ENCODE measurements at places on chromosomes 13 and 19.

GRCh38 chr19:51754770-51755169 is 3.1 kb upstream of the FPR1 start:
- no peak for DNase-seq

GRCh38 chr19:12229990-12230389 is 64.7 kb downstream of the ZNF44 start:
- no peak for DNase-seq

- no peak for DNase-seq
These were observed 11.0 kb downstream of the SGTA start for GRCh38 chr19:2771786-2772674.

DNA sequence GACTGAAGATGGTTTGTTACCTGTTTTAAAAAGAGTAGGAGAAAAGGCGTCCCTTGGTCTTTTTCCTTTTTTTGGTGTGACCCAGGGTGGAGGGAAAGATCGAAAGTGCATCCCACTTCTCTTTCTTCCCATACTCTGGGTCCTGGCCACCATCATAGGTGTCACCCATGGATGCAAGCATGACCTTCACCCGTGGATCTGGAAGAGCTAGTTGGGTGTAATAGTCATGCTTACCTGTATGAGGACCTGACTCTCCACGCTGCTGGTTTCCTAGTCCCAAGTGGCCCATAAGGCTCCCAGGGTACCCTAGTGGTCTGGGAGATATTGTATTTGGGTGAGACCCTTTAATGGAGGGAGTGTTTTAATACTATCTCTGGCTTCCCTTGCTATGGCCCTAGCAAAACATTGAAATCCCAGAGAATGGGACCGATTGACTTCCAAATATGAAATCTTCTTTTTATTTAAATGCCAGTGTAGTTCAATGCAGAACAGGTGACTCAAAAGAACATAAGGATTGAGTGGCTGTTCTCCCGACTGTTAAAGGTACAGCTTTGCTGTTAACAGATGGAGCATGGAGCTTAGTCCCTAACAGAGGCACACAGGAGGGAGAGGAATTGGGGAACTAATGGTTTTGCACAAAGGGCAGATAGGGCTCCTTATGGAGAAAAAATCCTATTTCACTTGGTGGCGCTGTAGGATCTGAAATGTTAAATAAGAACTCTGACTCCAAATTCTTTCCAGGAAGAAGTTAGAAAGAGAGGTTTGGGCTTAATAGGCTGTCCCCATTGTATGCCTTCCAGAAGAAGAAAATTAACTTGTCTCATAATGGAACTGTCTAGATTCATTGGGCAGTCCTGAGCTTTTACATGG is 7.0 kb upstream of the ZNF550 start:
- DNase-seq = no peak

GRCh38 chr13:80217614-80218456 is 123.1 kb downstream of the SPRY2 start:
- DNase-seq = peak; percentile 24

- no peak for DNase-seq
These were observed 2.6 kb downstream of the GARRE1 start for GRCh38 chr19:34256835-34257558.

- DNase-seq = no peak
These were observed 53.0 kb downstream of the CHST8 start for GRCh38 chr19:33674626-33675367.

DNA sequence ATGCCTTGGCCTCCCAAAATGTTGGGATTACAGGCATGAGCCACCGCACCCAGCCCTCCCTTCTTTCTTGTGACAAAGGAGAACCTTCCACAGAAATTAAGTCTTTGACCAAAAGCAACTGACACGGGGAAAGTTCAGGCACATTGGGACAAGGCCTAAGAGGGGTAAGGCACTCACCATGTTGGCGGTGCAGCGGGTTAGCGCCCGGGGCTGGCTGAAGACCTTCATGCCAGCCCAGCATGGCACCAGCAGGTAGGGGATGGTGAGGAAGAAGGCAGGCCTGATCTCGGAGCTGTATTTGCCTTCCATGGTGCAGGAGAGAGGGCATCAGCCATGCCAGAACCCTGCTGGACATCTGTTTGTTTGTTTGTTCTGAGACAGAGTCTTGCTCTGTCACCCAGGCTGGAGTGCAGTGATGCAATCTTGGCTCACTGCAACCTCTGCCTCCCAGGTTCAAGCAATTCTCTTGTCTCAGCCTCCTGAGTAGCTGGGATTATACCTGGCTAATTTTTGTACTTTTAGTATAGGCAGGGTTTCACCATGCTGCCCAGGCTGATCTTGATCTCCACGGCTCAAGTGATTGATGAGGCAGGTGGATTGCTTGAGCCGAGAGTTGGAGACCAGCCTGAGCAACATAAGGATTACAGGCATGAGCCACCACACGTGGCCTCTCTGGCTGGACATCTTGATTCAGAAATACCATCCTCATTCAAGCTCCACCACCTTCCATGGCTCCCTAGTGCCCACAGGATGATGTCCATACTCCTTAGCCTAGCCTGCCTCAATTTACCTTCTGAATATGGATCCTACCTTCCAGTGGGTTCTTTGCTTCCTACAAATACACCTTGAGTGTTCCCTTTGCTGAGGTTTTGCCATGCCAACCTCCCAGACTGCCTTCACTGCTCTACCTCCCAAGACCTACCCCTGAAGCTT is 4.4 kb downstream of the TM6SF2 start:
- DNase-seq = no peak

GRCh38 chr19:49637821-49638738 is 1.9 kb downstream of the RRAS start:
- peak; percentile 68 for DNase-seq

DNA sequence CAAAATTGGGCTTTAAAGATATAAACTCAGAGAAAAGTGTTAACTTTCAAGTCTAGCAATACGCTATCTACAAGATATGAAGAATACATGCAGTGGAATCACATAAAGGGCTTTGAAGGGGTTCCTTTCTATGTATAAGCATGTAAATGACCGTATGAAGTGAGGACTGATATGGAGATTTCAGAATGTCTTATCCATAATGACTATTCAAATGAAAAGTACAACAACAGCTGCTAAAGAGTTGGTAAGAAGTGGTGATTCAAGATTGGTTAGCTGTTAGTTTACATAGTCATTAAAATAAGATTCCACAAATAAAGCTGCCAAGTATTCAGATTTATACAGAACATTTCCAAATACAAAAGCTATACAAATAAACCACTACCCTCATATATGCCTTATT is 153.4 kb upstream of the STARD13 start:
- DNase-seq = no peak

DNA sequence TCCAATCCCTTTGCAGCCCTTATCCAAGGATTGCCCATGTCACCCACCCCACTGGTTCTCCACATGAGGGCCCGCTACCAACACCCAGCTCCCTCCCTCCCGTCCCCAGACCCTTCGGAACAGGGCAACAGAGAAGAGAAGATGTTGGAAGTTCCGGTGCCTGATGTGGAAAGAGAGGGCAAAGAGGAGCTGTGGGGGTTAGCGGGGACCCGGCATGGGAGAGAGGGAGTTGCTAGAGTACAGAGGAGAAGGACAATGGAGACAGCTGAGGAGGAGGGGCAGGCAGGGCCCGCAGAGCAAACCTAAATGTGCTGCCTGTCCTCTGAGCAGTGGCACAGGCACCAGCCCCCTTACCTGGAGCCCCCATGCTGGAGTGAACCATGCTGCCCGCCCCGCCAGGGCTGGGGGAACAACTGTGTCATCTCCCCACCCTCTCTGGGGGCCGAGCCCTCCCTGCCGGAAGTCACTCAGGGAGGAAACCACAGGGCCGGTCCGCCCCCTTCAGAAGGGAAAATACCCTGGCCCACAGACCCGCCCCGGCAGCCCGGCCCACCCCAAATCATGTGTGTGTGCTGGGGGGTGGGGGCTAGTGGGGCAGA is at the start of gene POU2F2:
TSS of gene POU2F2 (minus strand) at position 417 of the 599 bp plus-strand sequence. CDS start at position 382, 35 bp downstream.
- no peak for DNase-seq

DNA sequence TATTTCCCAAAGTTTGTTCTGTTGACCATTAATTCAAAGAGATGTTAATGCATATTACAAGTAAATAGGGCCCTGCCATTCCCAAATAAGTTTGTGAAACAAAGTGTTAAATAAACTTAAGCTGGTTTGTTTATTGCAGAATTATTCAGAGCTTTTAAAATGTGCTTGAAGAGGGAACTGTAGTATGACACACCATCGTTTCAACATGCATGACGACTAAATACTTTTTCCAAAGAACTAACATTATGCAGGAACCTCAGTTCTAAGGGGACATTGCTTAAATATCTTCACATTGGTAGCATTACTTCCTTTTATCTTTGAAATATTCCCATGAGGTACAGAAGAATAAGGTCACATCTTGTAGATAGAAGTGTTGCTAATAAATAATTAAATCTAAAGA is 14.6 kb downstream of the LHFPL6 start:
- no peak for DNase-seq

DNA sequence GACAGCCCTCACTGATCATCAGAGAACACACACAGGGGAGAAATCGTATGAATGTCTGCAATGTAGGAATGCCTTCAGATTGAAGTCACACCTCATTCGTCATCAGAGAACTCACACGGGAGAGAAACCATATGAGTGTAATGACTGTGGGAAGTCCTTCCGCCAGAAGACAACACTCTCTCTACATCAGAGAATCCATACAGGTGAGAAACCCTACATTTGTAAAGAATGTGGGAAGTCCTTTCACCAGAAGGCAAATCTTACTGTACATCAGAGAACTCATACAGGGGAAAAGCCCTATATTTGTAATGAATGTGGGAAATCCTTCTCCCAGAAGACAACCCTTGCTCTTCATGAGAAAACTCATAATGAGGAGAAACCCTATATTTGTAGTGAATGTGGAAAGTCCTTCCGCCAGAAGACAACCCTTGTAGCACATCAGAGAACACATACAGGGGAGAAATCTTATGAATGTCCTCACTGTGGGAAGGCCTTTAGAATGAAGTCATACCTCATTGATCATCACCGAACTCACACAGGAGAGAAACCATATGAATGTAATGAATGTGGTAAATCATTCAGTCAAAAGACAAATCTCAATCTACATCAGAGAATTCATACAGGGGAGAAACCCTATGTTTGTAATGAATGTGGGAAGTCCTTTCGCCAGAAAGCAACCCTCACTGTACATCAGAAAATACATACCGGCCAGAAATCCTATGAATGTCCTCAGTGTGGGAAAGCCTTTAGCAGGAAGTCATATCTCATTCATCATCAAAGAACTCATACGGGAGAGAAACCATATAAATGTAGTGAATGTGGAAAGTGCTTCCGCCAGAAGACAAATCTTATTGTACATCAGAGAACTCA is 32.5 kb downstream of the ZNF567 start:
- DNase-seq = no peak

GRCh38 chr13:19961489-19961888 is 3.0 kb downstream of the ZMYM2 start:
- DNase-seq = no peak

DNA sequence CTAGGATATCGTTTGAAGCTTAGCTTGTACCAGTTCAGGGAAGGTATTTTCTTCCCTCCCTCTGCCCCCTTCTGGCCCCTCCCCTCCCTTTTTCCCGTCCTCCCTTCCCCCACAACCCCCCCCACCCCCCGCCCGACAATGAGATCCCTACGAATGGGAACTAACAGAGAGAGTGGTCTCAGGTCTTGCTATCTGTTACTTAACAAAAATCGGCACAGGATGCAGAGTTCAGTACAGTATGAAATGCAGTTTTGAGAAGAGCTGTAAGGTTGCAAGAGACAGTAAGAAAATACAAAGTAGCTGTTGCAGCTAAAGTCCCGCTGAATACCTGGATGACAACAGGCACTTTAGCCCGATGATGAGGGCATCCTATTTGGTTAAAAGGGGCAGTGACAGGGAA is 3.1 kb upstream of the DACH1 start:
- DNase-seq = no peak

Measured in HTR-8/SVneo (cell line).